Activated T-helper 17 cell treated with anti-CD3 and anti-CD28 coated beads, Interleukin-2, amount 50 U/mL, for 72 hours (primary cell): ENCODE measurements at places on chromosomes 5 and 9.

DNA sequence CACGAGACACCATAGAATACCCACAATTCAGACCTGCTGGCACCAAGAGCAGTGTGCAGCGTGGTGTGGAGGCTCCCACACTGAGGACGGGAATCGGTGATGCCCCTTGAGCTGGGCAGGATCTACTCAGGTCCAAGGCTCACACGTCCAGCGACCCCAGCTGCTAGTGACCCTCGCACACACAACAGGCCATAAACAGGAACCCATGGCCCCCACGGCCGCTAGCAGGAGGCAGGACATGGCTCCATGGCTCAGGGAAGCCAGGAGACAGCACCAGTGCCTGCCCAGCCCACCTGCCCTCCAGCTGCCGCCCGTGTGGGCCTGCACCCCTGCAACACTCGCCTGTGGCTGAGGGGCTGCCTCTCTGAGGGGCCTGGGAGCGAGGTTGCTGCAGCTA lies 43.4 kb upstream of the SLC9A3 start:
- ATAC-seq = no peak

DNA sequence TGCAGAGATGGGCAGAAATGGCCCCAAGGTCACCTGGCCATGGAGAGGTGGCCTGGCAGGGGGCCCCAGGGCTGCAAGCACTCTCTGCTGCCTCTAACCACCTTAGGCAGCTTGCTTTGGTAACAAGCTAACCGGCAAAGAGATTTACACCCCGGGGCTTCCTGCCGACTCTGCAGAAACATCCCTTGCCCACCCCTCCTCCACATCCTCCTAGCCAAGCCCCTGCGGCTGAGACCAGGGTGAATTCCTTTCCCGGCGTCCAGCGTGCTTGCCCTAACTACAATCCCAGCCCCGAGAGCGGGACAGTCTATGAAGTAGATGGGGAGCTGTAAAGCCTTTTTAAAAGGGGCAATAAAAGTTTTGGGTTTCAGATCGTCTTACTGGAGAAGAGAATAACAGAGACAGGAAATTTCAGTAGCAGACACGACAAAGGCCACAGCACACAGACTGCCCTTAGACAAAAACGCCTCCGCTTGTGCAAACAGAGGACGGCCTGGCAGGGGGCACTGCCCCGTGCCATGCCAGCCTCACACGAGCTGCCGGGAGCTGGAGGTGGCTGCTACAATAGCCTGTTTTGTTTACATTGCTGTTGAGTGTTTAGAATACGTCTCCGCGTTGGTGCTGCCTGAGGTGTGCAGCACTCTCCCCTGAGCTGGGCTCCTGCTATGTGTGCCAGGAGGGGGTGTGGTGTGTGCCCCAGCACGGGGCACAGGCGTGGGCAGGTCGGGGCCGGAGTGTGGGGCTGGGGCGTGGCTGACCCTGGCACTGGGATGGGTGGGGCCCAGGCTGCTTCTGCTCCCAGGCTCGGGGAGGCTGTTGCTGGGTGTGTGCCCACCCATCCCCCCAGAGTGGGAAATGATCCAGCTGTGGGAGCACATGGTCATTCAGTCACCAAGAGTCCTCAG lies 15.3 kb downstream of the MYMK start:
- ATAC-seq = peak; percentile 14

- ATAC-seq = no peak
Observed at GRCh38 chr9:81092057-81092456, 597.3 kb downstream of the TLE1 start.

DNA sequence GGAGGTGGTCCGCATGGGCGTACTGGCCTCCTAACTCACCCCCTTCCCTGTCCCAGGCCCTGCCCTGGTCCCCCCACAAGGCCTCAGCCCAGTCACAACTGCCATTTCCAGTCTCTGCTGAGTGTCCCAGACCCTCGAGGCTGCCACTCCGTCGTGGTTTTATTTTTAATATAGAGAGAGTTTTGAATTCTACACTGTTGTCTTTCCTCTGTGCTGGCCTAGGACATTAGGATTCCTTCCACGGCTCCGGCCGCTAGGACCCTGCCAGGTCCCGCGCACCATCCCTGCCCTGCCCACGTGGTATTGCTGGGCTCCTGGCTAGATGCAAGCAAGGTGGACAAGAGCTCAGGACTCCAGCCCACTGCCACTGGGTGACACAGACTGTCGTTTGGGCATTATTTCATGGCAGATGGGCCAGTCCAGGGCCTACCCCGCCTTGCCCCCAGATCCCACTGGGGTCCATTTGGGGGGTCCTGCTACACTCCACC lies 53.3 kb downstream of the SAR1B start:
- no peak for ATAC-seq

DNA sequence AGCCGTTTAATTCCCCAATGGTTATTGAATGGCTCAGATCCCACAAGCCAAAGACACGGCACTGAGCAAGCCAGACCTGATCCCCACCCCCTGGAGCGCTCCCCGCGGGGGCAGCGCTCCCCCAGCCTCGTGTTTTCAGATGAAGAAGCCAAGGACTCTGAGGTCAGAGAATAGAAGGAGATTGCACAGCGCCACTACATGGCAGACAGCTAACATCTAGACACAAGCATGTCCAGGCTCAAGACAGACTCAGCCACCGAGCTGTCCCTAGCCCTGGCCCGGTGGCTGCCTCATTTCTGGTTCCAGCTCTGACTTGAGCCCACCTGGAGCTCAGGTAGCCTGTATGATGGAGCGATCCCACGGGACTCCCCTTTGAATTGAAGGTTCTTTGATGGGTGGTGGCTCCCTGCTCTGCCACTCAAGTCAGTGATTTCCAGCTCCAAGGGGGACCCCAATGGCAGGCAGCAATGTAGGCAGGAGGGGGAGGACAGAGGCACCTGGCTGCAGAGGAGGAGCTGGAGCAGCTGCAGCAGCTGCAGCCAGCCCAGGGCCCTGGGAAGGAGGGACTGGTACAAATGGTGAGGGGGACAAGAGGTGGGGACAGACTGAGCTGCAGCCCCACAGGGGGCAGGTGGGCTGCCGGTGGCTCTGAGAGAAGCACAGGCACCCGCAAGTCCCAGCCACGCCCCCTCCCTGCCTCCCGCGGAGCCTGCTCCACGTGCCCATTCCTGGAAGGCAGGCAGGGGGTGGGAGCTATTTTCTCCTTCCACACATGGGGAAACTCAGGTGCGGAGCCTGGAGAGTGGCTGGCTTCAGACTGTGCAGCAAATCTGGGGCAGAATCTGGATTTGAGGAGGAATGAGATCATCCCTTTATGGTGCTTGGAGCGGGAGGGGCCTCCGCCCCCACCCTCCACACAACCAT lies 40.2 kb downstream of the NTNG2 start:
- ATAC-seq = no peak

DNA sequence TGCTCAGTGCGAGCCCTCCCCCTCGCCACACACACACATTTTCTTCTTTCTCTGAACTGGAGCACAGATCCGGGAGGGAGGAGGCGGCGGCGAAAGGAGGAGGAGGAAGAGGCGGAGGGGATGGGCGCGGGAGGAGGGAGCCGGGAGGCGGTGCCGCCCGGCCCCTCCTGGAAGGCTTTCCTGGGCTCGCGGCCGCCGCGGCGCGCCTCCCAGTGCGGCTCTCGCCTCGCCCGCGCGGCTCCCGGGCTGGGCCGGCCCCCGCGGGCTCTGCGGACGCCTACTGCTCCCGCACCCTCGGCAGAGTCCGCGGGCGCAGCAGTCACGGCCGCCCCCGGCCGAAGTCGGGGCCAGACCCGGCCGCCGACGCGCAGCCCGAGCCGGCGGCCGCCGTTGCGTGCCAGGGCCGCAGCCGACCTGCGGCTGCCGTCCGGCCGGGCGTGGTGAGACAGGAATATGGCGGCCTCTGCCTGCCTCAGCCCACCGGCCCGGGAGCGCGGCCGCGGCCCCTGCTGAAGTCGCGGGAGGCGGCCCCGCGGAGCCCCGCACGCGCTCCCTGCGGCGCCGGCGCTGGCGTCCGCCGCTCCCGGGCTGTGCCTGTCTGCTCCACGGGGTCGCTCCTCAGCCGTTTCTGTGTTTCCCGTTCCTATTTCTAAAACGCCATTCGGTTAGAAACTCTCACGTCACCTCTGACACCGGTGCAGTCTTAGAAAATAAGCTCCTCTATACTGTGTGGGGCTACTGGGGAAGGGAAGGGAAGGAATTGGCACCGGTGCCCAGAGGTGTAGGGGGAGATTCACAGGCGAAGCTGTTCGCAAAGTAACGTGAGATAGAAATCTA lies 500 bp upstream of the GNAQ start:
- ATAC-seq = peak; percentile 53

GRCh38 chr9:109956717-109957440 lies 176.9 kb downstream of the PALM2AKAP2 start:
- no peak for ATAC-seq

DNA sequence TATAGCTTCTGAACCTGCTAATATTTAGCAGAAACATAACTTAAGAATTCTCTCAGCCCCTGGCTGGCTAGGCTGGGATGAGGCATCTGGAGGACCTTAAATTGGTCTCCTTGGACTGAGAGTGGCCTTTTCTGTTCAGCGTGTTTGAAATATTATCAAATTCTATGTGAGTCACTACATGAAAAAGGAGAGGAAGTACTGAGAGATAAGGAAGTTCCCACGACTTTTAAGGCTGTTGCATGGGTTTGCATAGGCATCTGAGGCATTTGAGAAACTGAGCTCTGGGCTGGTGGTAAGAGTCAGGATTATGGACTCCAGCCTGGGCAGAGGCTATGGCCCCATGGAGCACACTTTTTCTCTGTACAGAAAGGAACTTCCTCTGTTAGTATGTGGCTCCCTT lies 816.2 kb upstream of the GRAMD2B start:
- ATAC-seq = no peak

DNA sequence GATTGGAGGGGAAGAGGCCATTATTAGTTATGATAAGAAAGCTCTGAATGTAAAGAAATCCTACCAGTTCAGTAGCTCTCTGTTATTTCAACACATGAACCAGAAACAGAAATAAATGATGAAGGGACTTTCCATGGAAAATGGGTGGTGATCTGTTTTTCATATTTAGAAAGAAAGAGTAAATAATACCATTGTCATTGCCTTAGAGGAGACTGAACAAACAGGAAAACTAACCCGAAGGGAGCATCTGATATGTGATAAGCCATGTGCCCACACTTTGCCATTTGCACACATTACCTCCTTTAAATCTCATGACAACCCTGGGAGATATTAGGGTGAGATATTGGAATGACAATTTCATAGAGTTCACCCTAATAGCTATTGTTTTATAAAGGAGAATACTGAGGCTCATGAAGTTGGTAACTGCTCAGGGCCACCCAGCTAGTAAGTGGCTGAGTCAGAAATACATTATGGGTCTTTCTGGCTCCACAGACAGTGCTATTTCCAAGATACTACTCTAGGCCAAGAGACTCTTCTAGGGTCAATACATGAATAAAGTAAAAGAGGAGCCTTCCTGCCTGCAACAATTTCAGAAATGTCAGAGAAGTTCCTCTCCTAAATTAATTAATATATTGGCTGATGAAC lies 111.0 kb upstream of the SLIT3 start:
- ATAC-seq = no peak

DNA sequence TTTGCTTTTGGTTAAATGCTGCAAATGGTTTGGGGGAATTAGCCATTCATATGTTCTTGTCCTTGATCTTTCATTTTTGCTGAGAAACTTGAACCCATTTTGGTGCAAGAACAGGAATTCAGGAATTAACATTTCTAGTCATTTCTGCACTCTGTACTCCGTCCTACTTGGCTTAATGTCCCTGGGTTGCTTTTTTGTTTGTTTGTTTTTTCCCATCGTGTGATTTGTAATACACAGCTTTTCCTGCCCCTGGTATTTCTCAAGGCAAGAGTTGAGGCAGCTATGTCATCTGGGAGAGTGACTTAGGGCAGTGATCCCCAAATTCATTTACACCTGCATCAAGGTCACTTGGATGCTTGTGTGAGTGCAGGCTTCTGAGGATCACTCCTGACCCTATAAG lies 71.3 kb downstream of the IQGAP2 start:
- no peak for ATAC-seq

DNA sequence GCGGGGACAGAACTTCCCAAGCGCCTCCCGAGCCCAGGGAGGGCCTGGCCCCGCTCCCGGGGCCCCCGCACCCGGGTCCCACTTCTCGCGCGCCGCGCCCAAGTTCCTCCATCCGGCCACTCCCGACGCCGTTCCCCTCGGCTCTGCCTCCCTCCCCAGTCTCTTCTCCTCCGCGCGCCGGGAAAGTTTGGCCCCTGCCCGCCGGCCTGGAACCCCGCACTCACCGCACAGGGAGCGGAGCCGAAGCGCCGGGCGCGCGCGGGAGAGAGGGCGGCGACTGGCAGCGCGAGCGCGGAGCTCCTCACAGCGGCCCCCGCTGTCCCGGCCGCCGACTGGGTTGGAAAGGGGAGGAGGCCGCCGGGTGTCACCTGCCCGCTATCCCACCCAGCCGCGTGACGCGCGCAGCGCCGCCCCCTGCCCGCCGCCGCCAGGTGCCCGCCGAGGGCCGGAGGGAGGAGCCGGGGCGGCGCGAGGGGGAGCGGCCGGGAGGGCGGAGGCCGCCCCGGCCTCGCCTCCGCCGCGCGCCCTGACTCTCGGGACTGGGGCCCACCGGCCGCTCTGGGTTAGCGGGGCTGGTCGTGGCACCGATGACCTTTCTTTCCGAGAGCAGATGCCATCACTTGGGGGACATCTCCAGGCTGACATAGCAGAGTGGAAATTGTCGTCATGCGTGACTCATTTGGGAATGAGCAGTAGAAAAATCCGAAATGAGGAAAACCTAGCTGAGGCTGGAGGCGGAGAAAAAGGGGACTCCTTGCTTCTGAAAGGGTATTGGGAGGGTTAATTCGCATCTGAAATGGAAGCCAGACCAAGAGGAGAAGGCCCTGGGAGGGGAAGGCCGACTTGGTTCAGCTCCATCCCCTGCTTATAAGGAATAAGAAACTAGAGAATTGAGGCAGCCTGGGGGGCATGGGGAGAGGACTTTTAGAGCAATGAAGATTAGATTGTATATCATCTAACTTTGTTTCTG lies at the start of gene ELOVL7:
TSS of gene ELOVL7 (minus strand) at position 334 of the 970 bp plus-strand sequence. CDS start 56,872 bp downstream, outside the sequence.
- ATAC-seq = peak; percentile 77

GRCh38 chr5:39432696-39433530 lies 8.1 kb upstream of the DAB2 start:
- no peak for ATAC-seq

GRCh38 chr9:75964427-75964826 lies 74.0 kb downstream of the PCSK5 start:
- ATAC-seq = no peak

DNA sequence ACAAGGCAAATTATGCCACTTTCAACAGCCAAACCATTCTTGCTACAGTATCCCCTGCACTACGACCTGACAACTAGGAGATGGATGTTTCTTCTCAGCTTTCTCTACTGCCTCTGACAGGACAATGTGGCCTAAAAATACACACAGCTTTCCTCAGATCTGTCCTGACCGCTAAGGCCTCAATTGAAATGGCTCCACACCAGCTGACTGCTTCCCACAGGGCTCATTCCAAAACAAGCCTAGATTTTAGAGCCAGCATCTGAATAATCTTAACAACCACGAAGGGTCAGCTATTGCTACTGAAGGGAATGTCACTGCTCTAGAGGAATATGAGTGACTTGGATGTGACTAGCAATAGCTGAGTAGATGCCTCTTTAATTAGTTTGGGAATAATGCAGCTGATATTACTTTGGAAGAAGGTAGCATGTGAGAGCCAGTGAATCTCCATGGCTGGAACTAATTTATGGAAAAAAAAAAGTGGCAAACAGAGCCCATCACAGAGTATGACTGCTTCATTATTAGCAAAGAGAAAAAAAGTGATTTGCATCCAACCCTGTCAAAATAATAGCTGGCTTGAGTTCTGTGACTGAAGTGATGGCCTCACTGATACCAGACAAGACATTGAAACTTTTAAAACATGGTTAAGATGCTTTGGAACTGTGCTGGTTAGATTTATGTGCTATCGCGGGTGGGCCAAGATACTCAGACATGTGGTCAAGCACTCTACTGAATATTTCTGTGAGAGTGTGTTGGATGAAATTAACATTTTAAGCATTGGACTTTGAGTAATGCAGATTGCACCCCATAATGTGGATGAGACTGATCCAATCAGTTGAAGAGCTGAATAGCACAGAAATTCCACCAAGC lies 450.2 kb downstream of the NR2F1-AS1 start:
- no peak for ATAC-seq
